ENCODE measurements at places on chromosomes 5 and 9. TPM values are rescaled to one million over a fixed set of nuclear protein-coding genes. Genes with fewer than 3 reads are reported as not detected.

CYLC2 gene
- total RNA-seq: not detected

DNA sequence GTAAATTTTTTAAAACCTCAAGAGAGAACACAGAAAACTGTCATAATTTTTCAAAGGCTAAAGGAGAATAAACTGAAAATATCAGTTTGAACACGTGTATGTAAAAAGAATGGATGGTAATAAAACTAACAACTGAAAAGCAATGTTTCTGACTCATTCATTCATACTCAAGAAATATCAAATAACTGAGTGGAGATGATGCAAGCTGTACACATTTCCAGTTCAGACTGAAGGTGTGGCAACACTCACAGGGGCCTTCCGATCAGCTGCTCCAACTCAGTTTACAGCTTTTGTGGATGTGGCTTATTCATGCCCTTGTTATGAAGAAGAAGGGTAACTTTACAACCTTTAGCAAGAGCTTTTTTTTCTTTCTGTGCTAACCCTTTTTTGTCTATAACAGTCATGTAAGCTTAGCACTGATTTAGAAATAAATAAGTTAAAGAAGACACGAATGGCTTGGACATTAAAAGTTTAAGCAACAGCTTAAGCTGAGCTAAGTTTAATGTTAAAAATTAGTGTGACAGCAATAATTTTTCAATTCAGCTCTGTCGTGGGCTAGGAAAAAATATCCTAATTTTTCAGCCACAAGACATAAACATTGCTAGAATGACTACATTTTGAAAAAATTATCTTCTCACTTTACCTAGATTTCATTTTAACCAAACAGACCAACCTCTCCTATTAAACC lies 453.5 kb downstream of the RAB3C start:
- peak; percentile 73 for DNase-seq
- H3K36me3 ChIP-seq: no peaks in the 10 kb centered on the region
- peak overlapping the region; percentile 93 for H3K4me3 ChIP-seq
- peaks cover 8% of the 10 kb centered on the region for H3K4me1 ChIP-seq

GRCh38 chr9:86782831-86783230 lies 164.5 kb downstream of the GAS1 start:
- no peaks in the 10 kb centered on the region for H3K36me3 ChIP-seq
- no peak overlapping the region for H3K27ac ChIP-seq
- no peak for DNase-seq
- H3K4me3 ChIP-seq: no peak overlapping the region

GRCh38 chr9:91782708-91783214 lies 167.3 kb downstream of the ROR2 start:
- H3K4me3 ChIP-seq: no peak overlapping the region
- no peak for DNase-seq
- no peaks in the 10 kb centered on the region for H3K4me1 ChIP-seq
- H3K36me3 ChIP-seq: no peaks in the 10 kb centered on the region

GRCh38 chr9:111969061-111969460 lies 72.4 kb downstream of the UGCG start:
- no peaks in the 10 kb centered on the region for H3K27me3 ChIP-seq
- no peak overlapping the region for H3K27ac ChIP-seq
- no peak overlapping the region for H3K4me3 ChIP-seq
- H3K4me1 ChIP-seq: no peaks in the 10 kb centered on the region

SPDL1 gene
- total RNA-seq: 29.8 TPM

- H3K27me3 ChIP-seq: peaks cover 42% of the 10 kb centered on the region
- no peak for DNase-seq
- H3K4me3 ChIP-seq: no peak overlapping the region
- no peak overlapping the region for H3K27ac ChIP-seq
- H3K36me3 ChIP-seq: no peaks in the 10 kb centered on the region
These were observed 85.5 kb downstream of the AK8 start for GRCh38 chr9:132792547-132792946.

GRCh38 chr9:99852617-99853016 lies 30.9 kb downstream of the NR4A3 start:
- no peak for DNase-seq
- H3K4me1 ChIP-seq: peaks cover 9% of the 10 kb centered on the region
- H3K4me3 ChIP-seq: no peak overlapping the region
- no peak overlapping the region for H3K27ac ChIP-seq
- H3K27me3 ChIP-seq: no peaks in the 10 kb centered on the region
- H3K36me3 ChIP-seq: no peaks in the 10 kb centered on the region

MSX2 gene
- 0.19 TPM for total RNA-seq

UNC13B gene
- total RNA-seq: 3.5 TPM
